ENCODE measurements at places on chromosomes 1 and 21.

- no peak for DNase-seq
Measured at GRCh38 chr1:231162970-231163829, 1.3 kb downstream of the TRIM67 start.

DNA sequence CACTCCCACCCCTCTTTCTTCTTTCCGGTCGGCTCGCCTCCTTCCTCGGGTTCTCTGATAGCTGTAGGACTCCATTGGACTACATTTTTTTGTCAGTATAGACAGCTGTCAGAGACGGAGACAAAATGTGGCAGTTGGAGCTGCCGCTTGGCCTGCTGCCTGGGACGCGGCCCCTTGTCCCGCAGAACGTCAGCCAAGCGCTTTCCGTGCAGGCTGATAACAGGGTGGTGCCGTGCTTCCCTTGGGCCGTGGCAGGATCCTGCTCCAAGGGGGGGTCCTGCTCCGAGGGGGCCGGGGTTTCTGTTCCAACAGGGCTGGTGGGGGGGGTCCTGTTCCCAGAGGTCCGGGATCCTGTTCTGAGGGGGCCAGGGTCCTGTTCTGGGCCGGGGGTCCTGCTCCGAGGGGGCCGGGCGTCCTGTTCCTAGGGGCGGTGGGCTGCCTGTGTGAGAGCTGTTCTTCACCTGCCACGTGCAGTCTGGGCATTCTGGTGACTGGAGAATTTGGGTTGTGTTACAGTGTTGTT lies 4.9 kb downstream of the SKI start:
- DNase-seq: no peak

DNA sequence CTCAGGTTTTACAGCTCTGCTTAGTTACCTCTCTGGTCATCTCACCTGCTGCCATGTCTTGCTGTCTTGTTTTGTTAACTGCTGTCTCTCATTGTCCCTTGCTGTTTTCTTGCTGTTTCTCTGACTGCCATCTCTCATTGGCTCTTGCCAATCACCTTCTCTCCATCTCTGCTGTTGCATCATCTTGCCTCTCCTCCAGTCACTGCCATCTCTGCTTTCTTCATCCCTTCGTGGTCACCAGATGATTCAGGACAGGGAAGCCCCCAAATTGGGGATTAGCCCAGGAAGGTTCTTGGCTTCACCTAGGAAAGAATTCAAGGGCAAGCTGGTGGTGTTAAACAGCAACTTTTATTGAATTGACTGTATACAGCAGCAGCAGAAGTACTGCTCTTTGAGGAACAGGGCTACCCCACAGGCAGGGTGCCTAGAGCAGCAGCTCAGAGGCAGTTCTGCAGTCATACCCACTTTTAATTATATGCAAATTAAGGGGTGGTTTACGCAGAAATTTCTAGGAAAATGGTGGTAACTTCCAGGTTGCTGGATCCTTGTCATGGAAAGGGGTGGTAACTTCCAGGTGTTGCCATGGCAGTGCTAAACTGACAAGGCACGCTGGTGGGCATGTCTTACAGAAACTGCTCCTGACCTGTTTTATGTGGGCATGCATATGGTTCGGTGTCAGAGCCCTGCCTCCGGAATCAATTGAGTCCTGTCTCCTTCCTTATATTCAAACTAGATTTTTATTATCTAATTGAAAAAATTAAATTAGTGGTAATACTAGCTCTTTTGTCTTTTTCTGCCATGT lies 33.4 kb downstream of the SUCO start:
- no peak for DNase-seq

DNA sequence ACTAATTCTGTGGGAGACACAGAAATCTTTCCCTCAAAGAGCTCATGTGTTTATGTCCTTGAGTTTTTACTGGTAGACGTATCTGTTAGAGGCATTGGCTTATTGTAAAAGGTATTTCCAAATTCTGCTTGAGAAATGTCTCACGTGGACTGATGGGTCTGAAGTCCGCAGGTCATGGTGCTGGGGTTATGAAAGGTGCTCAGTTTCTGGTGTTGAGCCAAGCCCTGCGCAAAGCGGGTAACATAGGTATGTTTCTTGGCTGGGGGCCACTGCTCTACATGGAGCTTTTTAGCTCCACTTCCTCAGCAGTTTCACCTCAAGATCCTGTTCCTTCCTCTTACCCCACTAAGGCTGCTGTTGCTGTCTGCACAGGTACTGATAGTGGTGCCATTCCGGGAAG lies 10.8 kb downstream of the UTP25 start:
- no peak for DNase-seq

DNA sequence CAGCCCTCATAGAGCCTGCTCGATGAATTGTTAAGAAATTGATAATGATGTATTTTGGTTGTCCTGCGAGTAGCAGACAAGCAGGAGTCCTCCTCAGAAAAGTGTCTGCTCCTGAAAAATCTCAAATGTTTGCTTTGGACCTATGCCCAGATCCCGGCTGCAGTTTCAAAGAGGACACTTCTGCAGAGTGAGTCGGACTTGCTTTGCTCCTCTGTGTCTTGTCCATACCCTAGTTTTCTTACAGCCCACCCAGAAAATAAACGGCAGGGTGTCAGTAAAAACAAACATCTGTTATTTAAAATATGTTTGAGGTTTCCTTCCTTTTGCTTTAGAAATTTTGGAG lies 2.8 kb downstream of the S100A10 start:
- no peak for DNase-seq

DNA sequence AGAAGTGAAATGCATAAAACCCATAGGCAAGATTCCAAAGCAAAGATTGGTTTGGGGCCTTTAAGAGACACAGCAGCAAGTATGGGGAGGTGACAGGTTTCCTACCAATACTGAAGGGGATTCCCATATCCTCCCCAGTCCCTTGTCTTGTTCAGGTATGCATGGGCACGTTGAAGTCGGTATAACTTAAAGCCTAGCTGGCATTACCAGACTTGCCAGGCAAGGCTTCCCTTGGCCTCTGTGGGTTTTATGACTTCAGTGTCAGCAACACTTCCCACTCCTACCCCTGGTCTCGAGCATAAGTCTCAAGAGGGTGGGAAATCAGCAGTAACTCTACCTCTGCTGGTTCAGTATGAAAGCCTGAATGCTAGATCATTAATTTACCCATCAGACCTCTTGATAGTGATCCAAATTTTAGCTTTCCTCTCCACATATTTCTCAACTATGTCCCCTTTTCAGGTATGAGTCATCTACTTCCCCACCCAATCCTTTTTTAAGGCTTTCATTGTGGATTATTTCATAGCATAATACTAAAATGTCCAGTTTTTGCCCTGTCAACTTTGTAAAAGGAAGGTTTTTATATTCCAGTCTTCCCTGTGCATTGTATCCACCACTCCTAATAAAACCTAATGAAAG lies 6.8 kb downstream of the CYP4X1 start:
- DNase-seq: no peak

- DNase-seq: no peak
Measured at GRCh38 chr1:7108251-7108650, 323.0 kb downstream of the CAMTA1 start.

- no peak for DNase-seq
Measured at GRCh38 chr1:241638099-241638682, 2.0 kb downstream of the CHML start.

- DNase-seq: no peak
Measured at GRCh38 chr1:7313081-7313546, 458.0 kb upstream of the VAMP3 start.

Data from T-helper 9 cell (primary cell).